ENCODE measurements at places on chromosomes 12 and 14.

DNA sequence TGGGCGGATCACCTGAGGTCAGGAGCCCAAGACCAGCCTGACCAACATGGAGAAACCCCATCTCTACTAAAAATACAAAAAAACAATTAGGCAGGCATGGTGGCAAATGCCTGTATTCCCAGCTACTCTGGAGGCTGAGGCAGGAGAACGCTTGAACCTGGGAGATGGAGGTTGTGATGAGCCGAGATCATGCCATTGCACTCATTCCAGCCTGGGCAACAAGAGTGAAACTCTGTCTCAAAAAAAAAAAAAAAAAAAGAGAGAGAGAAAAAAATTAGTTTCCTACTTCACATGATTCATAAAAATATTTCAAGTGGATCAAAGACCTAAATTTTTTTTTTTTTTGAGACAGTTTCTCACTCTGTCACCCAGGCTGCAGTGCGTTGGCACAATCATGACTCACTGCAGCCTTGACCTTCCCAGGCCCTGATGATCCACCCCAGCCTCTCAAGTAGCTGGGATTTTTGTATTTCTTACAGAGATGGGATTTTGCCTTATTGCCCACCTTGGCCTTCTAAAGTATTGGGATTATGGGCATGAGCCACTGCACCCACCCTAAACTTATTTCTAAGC lies 24.9 kb downstream of the FCF1 start:
- DNase-seq = no peak

- DNase-seq = no peak
These were observed 91.9 kb upstream of the RESF1 start for GRCh38 chr12:31867292-31867691.

GRCh38 chr12:57224973-57225679 lies 4.4 kb upstream of the SHMT2 start:
- DNase-seq = no peak

DNA sequence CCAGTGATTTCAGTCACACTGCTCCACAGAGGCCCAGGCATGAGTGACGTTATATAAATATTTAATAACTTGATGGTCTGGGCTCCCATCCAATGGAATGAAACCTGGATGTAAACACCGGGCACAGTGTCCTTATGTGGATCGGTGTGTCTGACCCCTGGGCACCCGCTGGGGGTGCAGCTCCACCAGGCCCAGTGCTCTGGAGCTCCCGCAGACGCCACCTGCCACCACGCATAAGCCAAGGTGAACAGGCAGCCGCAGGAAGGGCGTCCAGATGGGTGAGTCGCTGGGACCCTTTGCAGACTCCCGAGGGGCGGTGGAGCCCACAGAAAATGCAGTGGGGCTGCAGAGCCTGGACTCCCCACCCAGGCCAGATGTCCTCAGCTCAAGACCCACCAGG lies 121.6 kb downstream of the SCARB1 start:
- no peak for DNase-seq

DNA sequence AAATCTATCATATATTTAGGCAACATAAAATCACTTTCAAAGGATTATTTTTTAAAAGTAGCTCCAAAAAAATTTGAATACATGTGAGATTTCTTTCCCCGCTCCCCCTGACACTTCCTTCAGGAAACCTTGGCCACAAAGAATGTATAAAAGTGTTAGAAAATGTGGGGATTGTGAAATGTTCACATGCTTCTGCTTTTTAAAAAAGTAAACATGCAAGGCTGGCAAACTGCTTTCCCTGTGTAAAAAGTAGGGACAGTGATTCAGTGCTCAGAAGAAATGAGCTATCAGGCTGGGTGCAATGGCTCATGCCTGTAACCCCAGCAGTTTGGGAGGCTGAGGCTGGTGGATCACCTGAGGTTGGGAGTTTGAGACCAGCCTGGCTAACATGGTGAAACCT lies 26.6 kb downstream of the MBIP start:
- no peak for DNase-seq

DNA sequence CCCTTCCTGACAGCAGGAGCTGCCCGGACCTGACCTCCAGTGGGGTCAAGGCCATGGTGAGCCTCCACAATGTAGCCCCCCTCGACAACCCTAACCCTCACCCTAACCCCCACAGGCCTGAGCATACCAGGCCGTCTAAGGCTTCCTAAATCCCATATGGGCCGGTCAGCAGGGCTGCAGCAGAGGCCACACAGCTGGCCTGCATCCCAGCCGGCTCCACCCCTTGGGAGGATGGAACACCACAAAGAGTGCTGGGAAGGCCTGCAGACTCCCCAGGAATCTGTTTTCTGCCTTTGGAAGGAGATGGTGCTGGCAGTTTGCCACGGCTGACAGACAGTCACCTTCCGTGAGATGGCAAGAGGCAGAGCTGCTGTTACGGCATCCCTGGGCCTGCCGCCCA lies 2.8 kb downstream of the TMEM179 start:
- no peak for DNase-seq

GRCh38 chr12:11553871-11554533 lies 95.5 kb upstream of the ETV6 start:
- peak; percentile 41 for DNase-seq

GRCh38 chr14:52391881-52392615 lies 77.9 kb downstream of the PTGER2 start:
- DNase-seq = no peak

DNA sequence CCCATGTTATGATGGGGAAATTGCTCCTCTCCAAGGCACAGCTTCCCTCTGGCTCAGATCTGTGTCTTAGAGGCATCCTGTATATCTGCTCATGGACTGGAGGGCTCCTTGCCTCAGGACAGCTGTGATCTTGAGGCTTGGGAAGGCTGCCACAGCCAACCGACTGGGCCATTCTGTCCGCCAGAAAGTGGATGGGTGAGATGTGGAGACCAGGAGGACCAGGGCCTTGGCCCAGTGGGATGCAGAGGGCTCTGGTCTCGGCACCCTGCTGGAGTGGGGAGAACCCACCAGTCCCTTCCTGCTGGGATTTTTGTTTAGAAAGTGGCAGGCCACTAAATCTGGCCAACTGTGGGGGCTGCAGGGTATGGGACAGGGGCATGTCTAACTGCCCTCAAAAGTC lies 148.6 kb downstream of the CALM1 start:
- no peak for DNase-seq

- no peak for DNase-seq
These were observed 84.0 kb downstream of the LRRC9 start for GRCh38 chr14:60003991-60004390.

DNA sequence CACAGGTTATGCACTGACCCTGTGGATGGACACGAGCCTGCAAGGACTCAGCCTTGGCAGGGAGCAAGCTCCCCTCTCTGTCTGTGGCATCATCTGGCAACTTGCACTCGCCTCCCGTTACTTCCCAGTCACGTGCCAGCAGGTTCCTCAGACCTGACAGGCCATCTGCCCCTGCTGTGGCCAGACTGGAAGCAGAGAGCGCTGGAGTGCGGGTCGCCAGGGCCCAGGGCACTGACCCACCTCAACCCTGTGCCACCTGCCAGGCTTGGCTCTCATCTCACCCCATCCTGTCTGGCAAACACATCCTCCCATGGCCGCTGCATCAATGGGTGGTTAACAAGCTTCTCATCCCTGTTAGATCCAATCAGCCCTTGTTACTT lies 28.4 kb downstream of the SLC6A12 start:
- no peak for DNase-seq

DNA sequence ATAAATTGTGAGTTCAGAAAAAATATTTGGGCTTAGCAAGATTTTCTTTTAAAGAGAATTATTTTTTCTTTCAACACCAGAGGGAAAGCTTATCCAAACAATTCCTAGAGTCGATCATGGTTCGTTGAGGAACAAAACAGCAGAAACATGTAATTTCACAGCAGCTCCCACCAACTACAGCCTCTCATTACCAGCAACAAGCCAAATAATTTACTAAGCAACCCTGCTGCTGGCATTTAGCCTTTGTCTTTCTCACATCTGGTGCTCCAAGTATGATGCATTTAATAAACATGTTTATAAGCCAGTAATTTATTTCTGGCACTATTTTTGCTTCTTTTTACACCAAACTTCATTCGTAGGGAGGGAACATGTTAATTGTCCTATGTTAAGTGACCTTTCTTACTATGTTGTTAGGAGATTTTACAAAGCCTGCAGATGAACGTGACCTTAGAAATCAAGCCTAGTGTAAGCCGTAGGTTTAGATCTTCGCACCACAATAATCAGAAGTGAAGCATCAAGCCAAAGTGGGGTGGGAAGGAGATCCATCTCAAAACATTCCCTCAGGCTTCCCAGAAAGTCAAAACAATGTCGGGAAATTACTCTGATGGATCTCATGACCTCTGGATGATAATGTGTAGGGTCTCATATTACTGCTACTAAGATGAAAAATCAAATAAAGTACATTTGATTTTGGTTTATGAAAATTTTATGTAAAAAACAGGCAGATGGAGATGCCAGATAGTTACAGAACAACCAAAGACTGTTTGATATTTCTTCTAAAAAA lies 128.4 kb downstream of the RPAP3 start:
- DNase-seq = no peak

- DNase-seq = no peak
These were observed 3.3 kb downstream of the NCKAP5L start for GRCh38 chr12:49824895-49825294.

- DNase-seq = no peak
These were observed 740 bp upstream of the PRPF40B start for GRCh38 chr12:49622501-49623141.

GRCh38 chr12:115013236-115013981 lies 329.4 kb upstream of the TBX3 start:
- no peak for DNase-seq

DNA sequence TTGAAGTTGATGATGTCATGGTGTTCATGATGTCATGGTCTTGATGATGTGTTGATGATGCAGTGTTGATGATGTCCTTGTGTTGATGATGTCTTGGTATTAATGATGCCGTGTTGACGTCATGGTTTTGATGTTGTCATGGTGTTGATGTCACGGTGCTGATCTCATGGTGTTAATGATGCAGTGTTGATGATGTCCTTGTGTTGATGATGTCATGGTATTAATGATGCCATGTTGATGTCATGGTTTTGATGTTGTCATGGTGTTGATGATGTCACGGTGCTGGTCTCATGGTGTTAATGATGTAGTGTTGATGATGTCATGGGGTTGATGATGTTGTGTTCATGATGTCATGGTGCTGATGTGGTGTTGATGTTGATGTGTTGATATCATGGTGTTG lies 48.0 kb upstream of the RIMBP2 start:
- no peak for DNase-seq

GRCh38 chr12:131309700-131310099 lies 356.0 kb downstream of the ADGRD1 start:
- no peak for DNase-seq

GRCh38 chr12:24551163-24551786 lies 397.6 kb downstream of the BCAT1 start:
- no peak for DNase-seq

DNA sequence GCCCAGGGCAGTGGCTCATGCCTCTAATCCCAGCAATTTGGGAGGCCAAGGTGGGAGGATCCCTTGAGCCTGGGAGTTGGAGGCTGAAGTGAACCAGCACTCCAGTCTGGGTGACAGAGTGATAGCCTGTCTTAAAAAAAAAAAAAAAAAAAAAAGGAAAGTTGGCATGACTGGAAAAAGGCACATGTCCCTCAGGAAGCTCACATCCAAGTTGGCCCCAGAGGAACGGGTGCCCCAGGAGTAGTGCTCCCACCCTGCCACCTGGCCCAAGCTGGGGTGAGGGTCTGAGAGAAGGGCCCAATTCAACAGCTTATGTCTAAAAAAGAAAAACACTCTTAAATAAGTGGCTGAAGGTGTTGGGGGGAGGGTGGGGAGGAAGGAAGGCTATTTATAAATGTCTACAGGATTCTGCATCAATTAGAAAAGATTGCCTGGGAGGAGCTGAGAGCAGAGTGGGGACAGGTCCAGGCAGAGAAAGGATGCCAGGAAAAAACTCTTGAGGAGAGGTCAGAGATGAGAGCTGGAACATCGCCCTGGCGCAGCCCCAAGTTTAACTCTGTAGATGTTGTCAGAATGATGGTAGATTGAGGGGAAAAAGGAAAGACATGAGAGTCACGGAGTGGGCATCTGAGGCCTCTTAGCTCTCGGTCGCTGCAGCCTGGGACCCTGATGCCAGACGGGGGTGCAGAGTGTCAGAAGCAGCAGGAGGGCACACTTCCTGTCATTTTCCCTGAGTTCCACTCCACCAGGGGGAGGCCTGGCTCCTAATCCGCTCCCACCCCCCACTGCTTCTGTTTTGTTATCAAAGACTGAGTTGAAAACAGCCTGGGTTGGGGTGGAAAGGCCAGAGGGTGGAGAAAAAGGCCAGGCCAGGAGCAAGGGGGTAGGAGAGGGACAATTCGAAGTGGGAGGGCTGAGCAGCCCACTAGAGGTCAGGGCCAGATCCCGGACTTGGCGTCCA lies 7.3 kb downstream of the SPRYD3 start:
- no peak for DNase-seq

- no peak for DNase-seq
These were observed 93.4 kb downstream of the SLC41A2 start for GRCh38 chr12:104864668-104865067.

DNA sequence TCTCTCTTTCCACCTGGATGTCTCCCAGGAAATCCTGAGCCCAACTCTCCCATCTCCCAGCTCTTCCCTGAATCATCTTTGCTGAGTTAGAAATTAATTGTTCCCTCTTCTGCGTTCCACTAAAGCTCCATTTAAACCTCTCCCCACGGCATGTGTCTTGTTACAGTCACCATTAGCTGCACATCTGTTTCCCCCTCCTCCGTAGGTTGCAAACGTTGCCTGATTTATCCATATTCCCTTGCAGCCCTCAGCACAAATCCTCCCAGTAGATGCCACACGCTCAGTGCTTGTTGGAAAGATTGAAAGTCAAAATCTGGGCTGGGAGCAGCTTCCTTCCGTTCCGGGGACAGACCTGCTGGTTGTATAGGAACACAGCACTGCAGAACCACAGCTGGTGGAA lies 90.4 kb downstream of the SLC24A4 start:
- DNase-seq = no peak

GRCh38 chr14:94936401-94936892 lies 166.5 kb upstream of the GSC start:
- peak; percentile 34 for DNase-seq

Data from hippocampal formation (tissue), 2 donors.